Amygdala (tissue), 56 donors: ENCODE measurements at places on chromosomes 1 and 21.

DNA sequence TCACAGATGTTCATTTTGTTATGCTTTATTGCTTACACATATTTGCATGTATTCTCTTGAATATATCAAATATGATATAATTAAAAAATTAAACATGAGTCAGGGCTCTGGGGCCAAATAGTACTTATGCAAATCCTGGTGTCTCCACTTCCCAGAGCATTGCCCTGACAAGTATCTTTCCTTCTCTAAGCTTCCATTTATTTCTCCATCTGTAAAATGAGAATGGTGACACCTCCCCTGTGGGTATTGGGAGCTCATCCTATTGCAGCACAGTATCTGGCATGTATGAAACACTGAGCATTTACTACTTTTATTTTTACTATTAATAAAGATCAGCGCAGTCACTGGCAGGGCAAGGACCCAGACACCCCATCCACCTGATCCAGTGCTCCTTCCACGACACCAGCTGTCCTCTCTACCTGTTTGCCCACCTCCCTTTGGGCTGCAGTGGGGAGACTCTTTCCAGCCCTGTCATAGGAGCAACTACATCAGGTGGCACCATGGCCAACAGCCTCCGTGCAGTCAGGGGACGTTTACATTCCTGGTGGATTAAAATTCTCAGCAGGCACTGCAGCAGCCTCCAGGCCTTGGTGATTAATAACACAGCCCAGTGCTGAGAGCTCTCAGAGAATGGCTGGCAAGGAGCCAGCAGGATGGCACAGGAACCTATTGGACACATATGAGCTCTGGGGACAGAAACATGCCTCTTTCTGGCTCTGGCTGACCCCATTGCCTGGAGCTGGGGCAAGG, 113.0 kb downstream of the DMRTB1 start:
- DNase-seq = peak; percentile 19

DNA sequence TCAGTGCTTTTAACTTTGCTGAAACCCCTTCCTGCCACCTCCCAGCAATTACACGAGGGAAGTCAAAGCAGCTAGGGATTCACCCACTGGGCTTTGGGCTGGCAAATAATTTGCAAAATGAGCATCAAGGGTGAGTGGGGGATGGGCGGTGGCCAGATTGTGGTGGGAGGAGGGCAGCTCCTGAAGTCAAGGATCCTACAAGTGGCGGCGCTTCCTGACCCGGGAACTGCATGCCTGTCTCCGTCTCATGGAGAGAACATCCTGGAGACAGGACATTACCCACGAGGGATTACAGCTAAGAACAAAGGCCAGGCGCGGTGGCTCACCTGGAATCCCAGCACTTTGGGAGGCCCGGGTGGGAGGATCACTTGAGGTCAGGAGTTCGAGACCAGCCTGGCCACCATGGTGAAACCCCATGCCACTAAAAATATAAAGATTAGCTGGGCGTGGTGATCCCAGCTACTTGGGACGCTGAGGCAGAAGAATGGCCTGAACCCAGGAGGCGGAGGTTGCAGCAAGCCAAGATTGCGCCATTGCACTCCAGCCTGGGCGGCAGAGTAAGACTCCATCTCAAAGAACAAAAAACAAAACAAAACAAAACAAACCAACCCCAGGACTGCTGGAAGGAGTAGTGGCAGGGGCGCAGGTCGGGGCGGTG, 12.9 kb downstream of the TTC34 start:
- DNase-seq = no peak

- no peak for DNase-seq
Observed at GRCh38 chr21:44919111-44919912, 1.4 kb downstream of the ITGB2 start.

GRCh38 chr1:12453400-12454343, 164.3 kb downstream of the DHRS3 start:
- DNase-seq = no peak

DNA sequence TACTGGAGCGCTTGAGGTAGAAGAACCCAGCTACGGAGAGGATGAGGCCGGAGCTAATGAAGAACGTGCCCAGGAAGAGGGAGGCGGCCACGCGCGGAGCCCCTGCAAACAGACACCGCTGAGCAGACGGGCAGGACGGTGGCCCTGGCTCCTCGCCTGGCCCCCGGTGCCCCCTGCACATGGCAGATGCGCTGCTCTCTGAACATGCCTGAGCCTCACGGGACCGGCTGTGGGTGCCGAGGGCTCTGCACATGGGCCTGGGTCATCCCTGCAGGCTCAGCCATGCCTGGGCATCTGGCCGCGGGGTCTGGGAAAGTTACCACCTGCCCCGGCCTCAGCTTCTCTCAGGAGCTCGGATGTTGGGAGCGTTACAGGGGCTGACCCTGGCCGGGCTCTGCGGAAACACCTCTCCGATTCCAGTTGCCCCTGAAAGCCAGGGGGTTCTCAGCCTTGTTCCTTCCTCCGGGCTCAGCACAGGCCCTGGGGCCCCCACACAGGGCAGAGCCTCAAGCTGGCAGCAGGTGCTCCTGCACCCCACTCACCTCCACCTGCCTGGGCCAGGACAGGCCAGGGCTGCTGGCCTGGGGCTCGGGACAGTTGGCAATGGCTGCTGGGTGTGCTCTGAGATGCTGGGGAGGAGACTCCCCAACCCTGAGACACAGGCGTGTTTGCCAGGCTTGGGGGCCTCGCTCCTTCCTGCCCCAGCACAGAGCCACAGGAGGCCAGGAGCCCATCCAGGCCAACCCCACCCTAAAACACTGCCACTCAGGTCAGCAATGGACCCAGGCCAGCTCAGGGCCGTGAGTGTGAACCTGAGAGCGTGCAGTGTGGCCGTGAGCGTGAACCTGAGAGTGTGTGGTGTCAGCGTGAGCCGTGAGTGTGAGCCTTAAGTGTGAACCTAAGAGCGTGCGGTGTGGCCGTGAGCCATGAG, 12.1 kb upstream of the RNF223 start:
- DNase-seq = no peak

DNA sequence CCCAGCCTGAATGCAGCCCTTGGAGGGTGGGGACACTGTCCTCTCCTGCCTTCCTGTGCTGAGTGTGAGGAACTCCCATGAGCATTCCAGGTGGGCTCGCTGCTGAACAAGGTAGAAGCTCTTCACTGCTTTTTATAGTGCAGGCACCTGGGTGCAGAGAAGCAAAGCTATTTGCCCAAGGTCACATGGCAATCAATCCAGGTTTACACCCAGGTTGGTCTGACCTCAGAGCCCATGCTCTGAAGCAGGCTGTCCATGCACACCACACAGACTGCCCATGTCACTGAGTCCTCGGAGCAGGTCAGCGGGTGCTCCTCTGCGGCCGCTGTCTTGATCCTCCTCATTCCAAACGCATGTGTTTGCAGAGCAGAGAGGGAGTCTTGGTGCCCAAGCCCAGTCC, 323.4 kb upstream of the VAMP3 start:
- DNase-seq = no peak

- no peak for DNase-seq
Observed at GRCh38 chr1:7671146-7671465, 100.0 kb upstream of the VAMP3 start.

GRCh38 chr21:40143822-40144525, 276.7 kb downstream of the PCP4 start:
- DNase-seq = peak; percentile 23
